Left forelimb (tissue), 1 donor: ENCODE measurements at places on chromosomes 5 and 9.
A peak's percentile ranks its signal among the peaks of the same experiment; 100 is the strongest.

DNA sequence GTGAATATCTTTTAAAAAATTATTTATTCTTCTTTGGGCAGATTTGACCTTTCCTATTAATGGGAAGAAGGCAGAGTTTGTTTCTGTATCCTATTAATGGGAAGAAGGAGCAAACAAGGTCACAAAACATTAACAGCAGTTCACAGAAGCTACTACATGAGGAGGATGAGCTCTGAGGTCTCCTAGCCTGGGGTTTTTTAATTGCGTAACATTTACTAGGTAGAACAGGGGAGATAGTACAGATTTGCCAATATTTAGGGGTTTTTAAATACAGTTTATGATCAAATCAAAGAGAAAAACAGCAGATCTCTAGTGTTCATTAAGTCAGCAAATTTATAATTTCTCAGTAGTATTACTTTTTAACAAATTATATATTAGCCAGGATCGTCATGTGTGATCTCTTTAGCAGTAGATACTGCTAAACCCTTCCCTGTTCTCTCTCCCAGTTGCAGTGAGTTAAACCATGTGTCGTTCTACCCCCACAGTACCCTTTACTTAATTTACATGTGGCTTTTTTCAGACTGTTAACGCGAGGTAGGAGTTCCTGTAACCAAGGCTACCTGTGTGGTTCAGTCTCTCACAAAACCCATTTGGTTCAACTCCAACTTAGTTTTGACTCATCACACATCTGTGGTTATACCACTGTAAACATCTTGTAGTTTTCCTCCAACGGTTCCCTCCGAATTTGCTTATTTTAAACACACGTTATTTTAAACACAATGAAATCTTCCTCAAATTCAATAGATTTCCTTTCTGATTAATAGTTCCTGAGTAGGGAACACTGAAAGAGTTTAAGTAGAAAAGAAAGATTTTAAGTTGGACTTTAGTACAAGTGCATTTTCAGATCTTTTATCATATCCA lies 13.3 kb downstream of the SLC25A46 start:
- DNase-seq, result no peak

- DNase-seq, result no peak
Observed at GRCh38 chr5:37174928-37175327, 74.2 kb downstream of the CPLANE1 start.

- no peak for DNase-seq
Observed at GRCh38 chr5:149391524-149391923, 12.4 kb upstream of the IL17B start.

DNA sequence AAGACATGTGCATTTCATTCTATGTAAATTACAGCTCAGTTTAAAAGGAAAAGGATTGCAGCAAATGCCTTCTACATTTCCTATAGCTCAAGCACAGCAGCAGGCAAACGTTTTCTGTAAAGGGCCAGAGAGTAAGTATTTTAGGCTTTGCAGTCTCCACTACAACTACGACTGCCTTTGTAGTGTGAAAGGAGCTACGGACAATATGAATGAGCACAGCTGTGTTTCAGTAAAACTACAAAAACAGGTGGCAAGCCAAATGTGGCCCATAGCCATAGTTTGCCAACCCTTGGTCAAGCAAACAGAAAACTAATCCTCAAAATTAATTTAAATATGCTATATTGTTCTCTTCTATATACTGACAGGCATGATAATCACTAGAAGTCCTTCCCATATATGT lies 7.2 kb downstream of the PTBP3 start:
- DNase-seq, result no peak

DNA sequence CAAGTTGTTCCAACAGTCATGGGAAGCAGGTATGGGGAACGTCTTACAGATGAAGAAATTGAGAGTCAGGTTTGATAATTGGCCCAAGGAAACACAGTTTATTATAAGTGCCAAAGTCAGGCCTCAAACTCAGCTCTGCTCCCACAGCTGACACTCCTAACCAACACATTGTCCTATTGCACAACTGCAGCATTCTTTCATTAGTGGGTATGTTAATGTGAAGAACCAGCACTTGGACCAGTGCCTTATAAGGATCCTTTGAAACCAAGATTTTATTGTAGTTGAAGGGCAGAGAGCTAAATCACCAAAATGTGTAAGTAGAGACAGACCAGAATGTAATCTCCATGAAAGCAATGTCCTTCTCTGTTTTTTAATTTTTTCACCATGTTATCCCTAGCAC lies 56.1 kb downstream of the GRIA1 start:
- no peak for DNase-seq

DNA sequence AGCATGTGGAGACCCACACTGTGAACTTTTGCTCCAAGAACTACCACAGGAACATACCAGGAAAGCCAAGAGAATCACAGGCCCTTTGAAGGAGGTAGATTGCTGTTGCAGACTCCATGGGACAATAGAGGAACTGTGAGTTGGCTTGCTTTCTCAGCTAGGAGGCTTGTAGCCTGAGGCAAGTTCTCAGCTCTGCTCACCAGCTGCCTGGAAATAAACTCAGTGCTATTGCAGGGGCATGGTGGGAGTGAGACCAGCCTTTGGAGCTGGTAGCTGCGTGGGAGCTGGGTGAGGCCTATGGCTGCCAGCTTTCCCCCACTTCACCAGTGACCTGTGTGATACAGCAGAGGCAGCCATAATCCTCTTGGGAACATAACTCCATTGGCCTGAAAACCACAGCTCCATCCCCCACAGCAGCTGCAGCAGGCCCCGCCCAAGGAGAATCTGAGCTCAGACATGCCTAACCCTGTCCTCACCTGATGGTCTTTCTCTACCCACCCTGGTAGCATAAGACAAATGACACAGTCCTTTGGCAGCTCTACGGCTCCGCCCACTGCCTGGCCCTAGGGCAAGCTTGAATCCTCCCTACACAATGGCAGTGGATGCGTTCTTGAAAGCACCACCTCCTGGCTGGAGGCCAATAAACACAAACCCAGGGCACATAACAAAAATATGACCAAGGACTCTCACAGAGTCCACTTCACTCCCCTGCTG lies 389.5 kb downstream of the KIF4B start:
- DNase-seq, result no peak

DNA sequence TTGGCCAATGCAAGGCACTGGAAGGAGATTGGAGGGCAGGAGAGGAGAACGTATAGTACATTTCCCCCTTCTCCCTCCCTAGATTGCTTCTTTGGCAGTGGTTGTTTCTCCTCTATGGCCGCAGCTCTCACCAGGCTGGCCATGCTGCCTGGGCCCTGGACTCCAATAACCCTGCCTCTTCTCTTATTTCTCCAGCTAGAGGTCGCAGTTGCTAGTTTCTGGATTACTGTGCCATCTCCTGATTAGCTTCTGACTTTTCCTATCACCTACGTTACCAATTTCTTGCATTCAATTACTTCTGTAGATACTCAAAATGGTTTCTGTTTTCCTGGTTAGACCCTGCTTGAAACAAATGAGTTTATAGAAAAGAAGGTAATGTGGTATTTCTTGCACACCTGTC lies 2.4 kb upstream of the MACIR start:
- DNase-seq, result no peak

DNA sequence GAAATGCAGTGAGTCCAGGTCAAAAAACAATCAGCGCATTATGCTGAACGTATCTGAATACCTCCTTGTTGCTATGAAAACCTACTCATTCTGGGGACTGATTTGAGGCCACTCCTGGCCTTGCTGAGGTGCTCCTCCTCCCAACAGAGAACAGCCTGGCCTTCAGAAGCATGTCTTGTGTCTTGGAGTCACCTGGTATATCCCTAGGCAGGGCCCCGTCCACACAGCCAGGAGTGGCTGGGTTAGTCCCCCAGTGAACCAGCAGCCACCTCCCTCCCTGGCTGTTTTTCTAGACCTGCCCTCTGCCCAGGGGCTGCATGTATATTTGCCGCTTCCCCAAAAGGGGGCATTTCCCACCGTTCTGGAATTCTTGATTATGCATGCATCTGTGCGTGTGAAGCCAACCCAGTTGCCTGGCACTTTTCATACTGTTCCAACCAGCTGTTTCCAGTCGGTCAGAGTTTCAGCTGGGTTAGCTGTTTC lies 99.2 kb upstream of the SPATA31C2 start:
- DNase-seq, result peak; percentile 72

DNA sequence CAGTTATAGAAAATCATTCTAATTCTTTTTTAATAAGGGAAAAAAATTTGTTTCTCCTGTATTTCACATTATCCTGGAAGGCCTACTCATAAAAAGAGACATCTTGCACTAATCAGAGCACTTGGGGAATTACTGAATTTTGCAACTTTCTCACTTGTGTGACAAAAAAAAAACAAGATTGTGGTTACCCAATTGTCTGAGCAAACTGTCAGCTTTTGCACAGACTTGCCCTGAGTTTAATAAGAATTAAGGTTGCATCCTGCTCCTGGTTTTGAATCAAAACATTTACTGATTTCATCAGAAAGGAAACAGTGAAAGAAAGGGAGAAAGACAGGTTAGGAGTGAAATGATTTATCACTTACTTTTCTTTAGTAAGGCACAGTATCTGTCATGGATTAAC lies 10.6 kb upstream of the SH3RF2 start:
- no peak for DNase-seq

- no peak for DNase-seq
Observed at GRCh38 chr5:111016801-111017200, 54.7 kb upstream of the TSLP start.

GRCh38 chr5:43104057-43104456 lies 16.7 kb upstream of the ZNF131 start:
- no peak for DNase-seq

- DNase-seq, result no peak
Observed at GRCh38 chr5:115423541-115423940, 121.0 kb downstream of the FEM1C start.

DNA sequence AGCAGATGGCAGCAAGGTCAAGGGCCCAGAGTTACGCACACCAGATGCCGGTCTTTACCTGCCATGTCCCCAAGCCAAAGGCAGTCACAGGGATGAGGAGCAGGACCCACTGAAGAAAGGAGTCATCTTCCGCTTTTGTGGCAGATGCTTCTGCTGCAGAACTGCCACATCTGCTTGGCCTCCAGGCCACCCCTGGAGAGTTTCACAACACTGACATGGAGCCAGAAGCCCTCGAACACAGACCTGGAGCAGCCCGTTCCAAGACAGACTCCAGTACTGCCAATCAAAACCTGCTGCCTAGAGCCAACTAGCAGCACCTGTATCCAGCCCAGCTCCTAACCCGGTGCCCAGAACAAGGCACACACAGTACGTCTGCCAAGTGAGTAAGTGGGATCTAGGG lies 1.5 kb downstream of the SURF1 start:
- DNase-seq, result no peak

GRCh38 chr9:89278997-89279739 lies 31.8 kb upstream of the CKS2 start:
- DNase-seq, result no peak

- DNase-seq, result no peak
Observed at GRCh38 chr5:61881821-61882487, 424.1 kb upstream of the KIF2A start.

DNA sequence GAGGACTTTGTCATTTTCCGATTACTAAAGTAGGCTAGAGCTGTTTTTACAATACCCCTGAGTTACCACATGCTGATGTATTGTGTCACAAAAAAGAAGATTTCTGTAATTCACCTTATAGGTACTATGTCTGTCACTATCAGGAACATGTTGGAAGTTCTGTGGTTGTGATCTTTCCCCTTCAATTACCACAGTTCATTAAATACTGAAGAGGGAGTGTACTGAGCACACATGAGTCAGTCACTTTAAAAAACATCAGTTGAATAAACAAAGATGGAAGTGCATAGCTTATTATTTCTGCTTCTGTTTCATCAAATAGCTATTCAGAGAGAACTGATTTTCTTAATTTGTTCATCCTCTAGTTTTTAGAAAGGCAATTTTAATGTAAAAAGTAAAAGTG lies 31.7 kb downstream of the AP3S1 start:
- DNase-seq, result no peak

GRCh38 chr9:1366276-1366675 lies 316.1 kb downstream of the DMRT2 start:
- DNase-seq, result no peak

DNA sequence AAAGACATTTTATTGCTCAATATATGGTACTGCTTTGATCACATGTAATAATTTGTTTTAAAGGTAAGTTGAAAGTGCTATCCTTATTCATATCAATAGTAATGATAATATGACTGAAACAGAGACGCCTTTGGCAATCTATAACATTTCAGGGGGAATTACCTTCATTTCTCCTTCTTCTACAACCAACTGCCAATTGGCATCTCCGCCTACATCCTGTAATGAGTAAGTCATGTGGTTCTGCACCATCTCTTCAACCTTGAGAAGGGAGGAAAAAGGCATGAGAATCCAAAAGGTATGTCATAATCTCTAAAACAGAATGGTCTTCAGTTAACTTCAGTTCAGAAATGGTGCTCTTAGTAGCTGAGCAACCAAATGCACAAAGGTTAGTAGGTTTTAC lies 52.4 kb downstream of the HMGCR start:
- DNase-seq, result no peak

GRCh38 chr9:112086627-112087026 lies 88.5 kb downstream of the SUSD1 start:
- DNase-seq, result no peak

DNA sequence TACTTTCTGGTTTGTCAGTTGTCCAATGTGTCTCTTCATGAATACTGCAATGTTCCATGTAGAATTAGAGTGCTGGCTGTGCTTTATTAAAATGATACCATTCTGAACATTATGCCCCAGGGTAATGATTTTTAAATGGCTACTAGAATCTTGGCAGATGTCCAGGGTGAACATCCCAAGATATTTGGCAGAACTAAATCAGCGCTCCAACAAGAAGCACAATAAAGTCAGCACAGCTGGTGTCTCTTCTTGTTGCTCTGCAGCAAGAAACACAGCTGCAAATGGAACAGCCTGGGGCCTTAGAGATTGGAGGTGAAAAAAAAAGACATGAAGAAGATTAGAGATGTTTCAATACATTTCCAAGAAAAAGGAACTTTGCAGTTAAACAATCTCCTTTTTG lies 248.3 kb downstream of the CDH18 start:
- DNase-seq, result no peak

- no peak for DNase-seq
Observed at GRCh38 chr5:122402955-122403685, 91.1 kb downstream of the SNCAIP start.

DNA sequence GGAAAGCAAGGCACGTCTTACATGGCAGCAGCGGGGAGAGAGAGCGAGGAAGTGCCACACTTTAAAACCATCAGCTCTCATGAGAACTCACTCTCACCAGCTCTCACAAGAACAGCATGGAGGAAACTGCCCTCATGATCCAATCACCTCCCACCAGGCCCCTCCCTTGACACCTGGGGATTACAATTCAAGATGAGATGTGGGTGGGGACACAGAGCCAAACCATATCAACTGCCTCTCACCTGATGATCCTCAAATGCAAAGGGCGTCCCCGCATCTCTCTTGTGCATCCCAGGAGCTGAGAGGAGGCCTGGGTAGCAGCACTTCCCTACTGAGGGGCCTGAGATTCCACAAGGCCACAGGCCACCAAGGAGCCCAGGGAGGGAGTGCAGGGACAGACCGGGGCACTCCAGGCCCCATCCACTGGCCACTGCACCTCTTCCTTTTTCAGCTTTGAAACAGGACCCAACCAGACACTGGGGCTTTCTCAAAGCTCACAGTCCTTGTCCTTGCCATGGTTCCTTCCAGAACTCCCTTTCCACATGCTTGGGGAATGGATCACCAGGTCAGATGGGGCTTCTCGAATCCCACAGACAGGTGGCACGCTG lies 54.5 kb upstream of the IL17B start:
- DNase-seq, result no peak
